ENCODE measurements at places on chromosomes 6 and 20.

DNA sequence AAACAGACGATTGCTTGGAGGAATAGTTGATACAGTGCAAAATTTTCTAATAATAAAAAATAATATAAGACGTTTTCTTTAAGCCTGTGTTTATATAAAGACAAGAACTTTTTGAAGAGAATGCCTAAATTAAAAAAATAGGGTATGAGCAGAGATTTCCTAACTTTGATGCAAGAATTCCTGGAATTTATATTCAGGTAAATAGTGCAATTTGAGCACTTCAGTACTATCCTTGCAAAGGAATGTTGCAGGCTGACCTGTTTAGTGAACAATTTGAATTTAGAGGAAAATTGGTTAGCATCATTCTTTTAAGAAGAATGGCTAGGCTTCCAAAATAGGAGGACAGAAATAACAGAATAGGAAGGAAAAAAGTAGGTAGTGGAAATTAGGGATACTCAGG lies 1172.3 kb downstream of the HACE1 start:
- DNase-seq = no peak

DNA sequence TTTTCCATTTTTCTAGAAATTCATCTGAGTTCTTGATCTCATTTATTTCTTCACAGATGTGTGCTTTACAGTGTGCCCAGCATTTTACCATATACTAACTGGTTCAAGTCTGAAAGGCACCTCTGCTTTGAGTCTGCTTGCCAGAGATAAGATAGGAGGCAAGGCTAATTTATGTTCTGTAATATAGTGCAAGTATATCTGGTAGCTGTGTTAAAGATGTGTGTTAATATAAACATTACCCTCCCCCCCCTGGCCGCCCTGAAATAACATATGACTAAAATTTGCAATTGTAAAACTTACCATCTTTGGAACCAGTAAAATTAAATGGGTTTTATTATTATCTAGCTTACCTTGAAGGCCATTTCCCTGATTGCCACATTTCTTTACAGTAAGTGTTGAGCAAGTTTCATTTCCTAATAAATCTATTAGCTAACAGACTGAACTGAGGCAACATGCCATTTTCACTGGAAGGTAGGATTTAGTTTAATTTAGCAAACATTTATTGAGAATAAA lies 2.7 kb downstream of the FBXO9 start:
- no peak for DNase-seq

- DNase-seq = peak; percentile 13
Observed at GRCh38 chr6:113825781-113826180, 31.4 kb upstream of the MARCKS start.

- no peak for DNase-seq
Observed at GRCh38 chr20:47251154-47252020, 105.1 kb downstream of the ZMYND8 start.

- DNase-seq = no peak
Observed at GRCh38 chr6:16697437-16698161, 63.7 kb downstream of the ATXN1 start.

- DNase-seq = no peak
Observed at GRCh38 chr20:19047040-19047950, 165.1 kb upstream of the SLC24A3 start.

GRCh38 chr20:59322585-59323454 lies 22.4 kb downstream of the EDN3 start:
- DNase-seq = no peak

GRCh38 chr20:49415005-49415667 lies 67.3 kb downstream of the KCNB1 start:
- no peak for DNase-seq

DNA sequence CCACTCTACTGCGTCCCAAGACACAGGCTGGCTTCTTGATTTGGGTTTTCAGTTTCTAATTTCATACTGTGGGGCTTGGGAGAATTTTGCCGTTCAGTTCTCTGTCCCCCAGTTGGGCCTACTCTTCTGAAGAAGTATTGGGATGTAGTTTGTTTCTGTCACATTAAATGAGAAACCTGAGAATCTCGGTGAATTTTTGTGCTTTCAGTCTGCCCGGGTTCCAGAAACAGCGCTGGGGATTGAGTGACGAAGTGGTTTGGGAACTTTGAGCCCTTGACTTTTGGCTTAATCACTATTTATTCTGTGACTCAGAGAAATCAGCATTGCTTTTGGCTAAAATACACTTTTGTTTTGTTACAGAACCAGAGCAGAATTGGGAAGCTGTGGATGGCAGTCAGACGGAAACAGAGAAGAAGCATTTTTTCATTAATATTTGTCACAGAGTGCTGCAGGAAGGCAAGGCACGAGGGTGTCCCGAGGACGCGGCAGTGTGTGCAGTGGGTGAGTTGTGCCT lies 74.0 kb downstream of the IGF2R start:
- DNase-seq = no peak

DNA sequence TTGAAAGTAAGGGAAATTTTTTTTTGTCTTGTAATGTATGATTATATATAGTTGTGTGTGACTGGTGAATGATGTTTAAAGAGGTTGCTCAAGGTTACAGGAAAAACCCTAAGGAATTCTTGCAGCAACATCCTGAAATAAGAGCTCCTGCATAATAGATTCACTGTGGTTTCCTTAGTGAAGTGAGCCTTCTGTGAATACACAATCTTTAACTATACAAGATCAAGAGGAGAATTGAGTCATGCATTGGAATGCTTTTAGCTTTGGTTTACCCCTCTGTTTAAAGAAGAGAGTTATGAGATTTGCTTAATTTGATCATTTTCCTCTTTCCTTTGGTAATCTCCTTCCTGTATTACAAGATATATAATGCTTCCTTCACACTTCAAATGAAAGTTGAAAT lies 141.6 kb upstream of the EYA4 start:
- DNase-seq = no peak

DNA sequence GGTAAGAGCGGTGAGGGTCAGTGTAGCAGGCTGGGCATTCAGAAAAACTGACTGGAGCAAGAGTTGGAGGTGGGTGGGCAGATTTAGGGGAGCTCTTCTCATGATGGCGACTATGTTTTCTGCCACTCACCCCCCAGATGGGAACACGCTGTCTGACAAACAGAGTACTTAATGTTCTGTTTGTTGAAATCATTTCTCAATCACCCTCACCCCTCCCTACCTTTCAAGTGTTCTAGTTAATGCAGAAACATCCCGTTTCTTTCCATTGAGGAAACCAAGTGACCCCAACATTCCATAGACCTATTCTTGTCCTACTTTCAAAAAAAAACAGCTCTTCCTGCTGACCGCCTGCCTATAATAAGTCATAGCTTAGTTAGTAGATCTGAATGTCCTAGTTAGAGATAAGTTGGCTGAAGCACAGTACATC lies 132.5 kb upstream of the NEDD9 start:
- DNase-seq = no peak

- no peak for DNase-seq
Observed at GRCh38 chr6:154113392-154113791, 74.4 kb downstream of the OPRM1 start.

DNA sequence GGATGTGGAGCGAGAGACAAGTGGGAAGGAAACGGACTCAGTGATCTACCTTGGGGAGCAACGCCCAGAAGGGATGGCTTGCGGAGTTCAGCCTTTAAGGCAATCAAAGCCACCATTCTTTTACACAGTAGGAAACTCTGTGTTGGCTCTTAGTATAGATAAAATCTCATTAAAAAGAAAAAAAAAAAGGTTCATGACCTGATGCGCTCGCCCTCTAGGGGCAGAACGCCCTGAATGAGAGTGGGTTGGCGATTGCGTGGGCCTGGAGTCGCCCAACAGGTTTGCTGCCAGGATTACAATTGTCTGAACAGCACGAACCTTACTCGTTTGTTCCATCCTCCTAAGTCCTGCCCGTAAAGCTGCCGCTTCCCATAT lies 1.2 kb downstream of the TPD52L1 start:
- no peak for DNase-seq

Data from frontal cortex (tissue), 4 donors.